ENCODE measurements at places on chromosomes 7 and 10.

- DNase-seq, result no peak
Observed at GRCh38 chr10:71128311-71128980, 83.9 kb upstream of the UNC5B start.

- DNase-seq, result no peak
Observed at GRCh38 chr7:84953234-84953633, 233.6 kb downstream of the SEMA3D start.

DNA sequence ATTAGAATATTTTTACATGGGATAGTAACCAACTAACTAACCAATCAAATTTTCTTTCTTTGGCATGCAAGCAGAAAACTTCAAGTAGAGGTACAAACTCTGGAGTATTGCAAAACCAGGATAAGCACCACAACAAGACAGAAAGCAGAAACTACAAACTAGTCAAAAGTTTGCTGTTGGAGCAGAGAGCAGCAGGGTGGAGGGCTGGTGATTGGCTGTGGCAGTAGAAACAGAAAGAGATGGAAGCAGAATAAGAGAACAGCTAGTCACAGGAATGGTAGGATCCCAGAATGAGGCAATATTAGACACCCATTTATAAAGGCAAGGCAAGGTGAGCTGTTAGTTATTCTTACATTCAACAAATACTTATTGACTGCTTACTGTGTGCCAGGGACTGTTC, 6.8 kb upstream of the MACC1 start:
- DNase-seq, result no peak

- DNase-seq, result no peak
Observed at GRCh38 chr7:42915356-42915755, 3.5 kb upstream of the C7orf25 start.

DNA sequence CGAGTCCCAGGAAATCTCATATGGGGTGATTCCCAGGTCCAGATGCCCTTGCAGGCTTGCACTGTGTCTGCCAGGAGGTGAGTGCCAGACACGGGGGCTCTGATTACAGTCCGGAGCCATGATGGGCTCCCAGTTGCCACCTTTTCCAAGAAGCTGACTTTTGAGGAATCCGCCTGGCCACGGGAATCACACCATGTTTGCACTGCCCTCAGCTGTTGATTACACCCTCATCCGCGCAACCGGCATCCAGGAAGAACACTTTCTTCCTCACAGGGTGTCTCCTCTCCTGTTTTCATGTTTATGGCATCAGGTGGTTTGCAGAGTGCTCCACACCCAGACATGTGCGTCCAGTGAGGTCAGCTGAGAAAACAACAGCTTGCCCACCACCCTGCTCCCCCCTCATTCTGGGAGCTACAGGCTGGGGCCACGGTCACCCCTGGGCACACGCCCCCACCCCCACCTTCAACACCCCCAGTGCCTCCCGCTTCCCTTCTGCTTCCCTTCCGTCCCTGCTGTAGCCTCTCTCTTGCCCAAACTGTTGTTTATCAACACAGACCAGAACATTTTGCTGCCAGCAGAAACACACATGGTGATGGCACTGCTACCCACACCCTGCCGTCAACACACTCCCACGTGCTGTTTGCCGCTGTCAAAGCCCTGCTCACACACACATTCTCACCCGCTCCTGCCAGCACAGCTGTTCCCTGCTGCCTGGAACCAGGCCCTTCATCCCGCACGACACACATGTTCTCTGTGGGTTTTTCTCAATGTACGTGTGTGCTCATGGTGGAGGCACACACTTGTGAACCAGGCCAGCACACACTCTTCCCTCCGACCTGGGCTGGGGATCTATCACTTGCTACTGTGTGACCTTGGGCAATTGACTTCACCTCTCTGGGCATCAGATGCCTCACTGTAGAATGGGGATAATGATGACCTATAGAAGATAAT, 35.8 kb downstream of the DDIT4 start:
- no peak for DNase-seq

- DNase-seq, result no peak
Observed at GRCh38 chr7:30975256-30975899, 11.6 kb downstream of the GHRHR start.

- DNase-seq, result no peak
Observed at GRCh38 chr10:108187408-108188012, 1023.0 kb upstream of the SORCS1 start.

DNA sequence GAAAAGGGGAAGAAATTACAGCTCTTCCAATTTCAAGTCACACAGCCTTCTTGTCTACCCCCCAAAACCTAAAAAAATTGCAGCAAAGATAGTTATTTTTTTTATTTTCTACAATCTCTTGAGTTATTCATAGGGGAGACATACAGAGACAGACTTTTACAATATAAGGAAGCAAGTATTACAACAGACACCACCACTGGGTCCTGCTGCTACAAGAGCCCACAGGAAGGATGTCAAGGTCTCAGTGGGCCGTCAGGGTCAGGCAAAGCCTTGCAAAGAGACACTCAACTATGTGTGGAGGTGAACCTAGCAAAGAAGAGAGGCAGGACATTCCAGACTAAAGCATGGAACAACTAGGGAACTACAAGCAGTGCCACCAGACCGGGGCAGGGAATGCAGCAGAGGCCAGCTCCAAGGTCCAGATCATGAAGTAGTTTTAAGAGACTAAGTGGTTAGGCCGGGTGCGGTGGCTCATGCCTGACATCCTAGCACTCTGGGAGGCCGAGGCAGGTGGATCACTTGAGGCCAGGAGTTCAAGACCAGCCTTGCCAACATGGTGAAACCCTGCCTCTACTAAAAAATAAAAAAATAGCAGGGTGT, 28.2 kb upstream of the ZCCHC24 start:
- DNase-seq, result no peak

DNA sequence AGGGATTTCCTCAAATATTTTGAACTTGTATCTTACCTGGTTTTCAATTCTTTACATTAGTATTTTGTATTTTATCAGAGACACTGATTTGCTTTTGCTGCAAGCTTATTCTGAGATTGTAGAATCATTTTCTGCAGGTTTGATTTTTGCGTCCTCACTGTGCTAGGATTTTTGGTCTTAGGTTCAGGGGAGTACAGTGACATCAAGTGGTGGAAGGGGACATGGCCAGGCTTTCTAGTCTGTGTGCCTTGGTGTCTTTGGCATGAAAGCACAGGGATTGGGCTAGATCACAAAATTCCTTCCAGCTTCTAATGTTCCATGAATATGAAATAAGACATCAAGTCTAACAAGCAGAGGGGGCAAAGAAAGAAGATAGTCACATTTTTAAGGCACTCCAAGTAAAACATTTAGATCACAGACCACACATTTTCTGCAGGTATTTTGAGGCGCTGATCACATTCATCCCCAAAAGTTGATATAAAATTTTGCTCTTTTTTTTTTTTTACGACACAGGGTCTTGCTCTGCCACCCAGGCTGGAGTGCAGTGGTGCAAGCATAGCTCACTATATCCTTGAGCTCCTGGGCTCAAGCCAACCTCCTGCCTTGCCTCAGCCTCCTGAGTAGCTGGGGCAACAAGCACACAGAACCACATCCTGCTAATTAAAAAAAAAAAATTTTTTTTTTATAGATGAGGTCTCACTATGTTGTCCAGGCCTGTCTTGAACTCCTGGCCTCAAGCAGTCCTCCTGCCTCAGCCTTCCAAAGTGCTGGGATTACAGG, 124.4 kb downstream of the PON1 start:
- DNase-seq, result no peak

DNA sequence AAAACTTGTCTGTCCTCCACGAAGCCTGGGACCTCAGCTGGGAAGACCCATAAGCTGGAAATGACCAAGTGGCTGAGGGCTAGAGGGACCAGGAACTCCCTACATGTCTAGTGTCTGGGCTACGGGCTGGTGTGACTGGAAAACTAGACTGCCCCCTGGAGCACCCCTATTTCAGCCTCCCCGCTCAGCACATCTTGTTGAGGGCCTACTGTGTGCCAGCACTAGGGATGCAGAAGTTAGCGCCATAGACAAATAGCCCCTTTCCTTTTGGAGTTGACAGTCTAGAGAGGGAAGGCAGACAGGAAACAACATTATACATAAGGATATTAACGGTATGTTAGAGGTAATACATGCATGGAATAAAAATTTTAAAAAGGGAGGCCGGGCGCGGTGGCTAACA, 74.5 kb downstream of the TEX36 start:
- DNase-seq, result no peak

- DNase-seq, result no peak
Observed at GRCh38 chr10:14433147-14433546, 102.4 kb upstream of the FRMD4A start.

- DNase-seq, result no peak
Observed at GRCh38 chr10:129857242-129857960, 106.7 kb downstream of the EBF3 start.

GRCh38 chr10:97154162-97154561, 31.6 kb downstream of the SLIT1 start:
- no peak for DNase-seq

- no peak for DNase-seq
Observed at GRCh38 chr7:11168650-11169170, 195.0 kb downstream of the PHF14 start.

GRCh38 chr7:74475243-74475986, 21.7 kb downstream of the GTF2IRD1 start:
- no peak for DNase-seq

DNA sequence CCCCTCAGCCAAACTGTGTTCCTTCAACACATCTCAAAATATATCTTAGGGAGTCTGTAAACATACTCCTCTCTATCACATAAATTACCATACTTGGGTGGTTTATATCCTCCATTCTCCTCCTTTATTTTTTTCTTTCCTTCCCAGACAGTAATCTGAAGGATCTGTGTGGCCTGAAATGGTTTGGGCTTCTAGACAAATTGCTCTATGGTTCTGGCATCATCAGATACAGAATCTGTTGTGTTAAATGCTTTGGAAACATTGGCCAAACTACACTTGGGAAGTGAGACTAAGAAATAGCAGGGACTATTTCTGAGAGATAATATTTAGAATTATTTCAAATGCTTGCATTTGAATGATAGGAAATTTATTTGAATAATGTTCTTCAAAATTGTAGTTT, 353.0 kb upstream of the KCND2 start:
- DNase-seq, result no peak

DNA sequence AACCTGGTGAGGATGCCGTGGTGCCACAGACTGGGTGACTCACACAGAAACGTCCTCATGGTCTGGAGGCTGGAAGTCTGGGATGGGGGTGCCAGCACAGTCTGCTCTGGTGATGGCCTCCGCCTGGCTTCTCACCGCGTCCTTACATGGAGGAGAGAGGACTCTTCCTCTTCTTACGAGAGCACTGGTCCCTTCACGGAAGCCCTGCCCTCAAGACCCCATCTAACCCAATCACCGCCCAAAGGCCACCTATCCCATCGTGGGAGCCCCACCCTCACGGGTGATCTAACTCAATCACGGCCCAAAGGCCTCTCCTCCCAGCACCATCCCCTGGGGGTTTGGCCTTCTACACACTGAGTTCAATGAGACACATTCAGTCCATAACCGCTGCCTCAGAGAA, 137.7 kb downstream of the PTPRN2 start:
- no peak for DNase-seq

DNA sequence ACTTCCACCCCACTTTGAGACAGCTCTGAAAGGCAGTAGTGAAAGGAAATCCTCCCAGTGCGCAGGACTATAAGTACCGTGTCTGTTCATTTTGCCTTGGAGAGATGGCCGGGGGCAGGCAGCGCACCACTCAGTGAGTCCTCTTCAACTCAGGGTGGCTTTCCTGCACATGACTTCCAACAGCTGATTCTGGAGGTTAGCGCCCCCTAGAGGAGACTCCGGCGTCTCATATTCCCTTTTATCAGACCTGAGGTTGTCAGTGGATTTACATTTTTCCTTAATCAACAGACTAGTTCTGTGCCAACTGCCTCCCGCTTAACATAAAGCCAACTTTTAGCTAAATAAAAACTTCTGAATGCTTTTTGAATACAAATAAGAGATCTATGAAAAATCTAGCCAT, 101.0 kb downstream of the HERPUD2 start:
- no peak for DNase-seq

DNA sequence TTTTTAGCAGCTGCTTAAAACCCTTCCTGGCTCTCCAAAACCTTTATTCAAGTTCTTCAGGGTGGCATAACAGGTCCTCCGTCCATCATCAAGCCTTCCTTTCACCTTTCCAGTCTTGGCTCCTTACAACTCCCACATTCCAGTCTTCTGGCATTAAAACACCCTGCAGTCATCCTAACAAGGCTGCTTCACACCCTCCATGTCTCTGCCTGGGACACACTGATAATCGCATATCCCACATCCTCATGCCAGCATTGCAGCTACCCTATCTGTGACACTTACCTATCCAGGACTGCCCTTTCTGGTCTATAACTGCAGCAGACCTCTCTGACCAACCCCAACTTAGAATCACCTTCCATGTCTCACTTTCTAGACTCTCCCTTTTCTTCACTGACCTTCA, 2.6 kb upstream of the TLL2 start:
- no peak for DNase-seq

DNA sequence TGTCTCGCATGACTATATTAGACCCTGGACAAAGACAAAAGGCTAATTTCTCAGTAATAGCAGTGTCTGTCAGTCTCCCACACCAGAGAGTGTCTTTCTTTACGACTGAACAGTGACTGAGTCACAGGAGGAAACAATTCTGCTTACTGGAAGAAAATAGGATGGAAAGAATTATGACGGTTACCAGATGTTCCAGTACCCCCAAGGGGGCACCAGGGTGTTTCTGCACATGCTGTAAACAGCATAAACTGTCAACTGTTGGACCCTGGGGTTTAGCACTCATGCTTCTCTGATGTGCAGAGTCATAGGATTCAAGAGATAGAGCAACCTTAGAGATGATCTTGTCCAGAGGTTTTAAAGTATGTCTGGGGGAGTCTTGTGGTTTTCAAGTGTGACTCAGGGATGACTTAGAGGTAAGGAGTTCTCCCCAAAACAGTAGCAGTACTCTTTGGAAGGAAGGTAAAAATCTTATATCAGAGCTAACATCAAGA, 291.7 kb downstream of the THSD7A start:
- DNase-seq, result peak; percentile 99

DNA sequence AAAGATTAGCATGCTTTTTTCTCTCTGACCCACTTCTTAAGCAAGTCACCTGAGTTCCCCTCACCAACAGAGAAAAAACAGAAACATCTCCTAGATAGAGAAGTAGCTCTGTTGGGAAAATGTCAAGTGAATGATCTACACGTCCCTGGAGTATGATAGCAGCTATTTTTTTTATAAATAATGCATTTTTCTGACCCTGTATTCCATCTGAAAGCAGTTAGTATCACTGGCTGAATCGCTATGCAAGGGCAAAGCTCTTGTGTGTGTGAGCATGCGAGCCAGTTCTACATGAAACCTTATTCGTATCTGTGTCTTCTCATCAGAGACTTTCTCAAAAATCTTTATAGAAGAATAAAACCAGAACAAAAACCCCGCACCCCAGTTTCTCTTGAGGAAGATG, 8.2 kb downstream of the ANKMY2 start:
- DNase-seq, result no peak

GRCh38 chr7:105806592-105807447, 69.6 kb downstream of the ATXN7L1 start:
- DNase-seq, result no peak

- no peak for DNase-seq
Observed at GRCh38 chr7:150742286-150742968, 5.2 kb downstream of the GIMAP5 start.

- DNase-seq, result no peak
Observed at GRCh38 chr10:73225518-73225917, 21.5 kb downstream of the DNAJC9 start.
